Stimulated activated CD4-positive, alpha-beta T cell treated with anti-CD3 and anti-CD28 coated beads, TNF-alpha, amount 100 ng/mL, for 4 hours (primary cell): ENCODE measurements at places on chromosomes 7 and 10.

DNA sequence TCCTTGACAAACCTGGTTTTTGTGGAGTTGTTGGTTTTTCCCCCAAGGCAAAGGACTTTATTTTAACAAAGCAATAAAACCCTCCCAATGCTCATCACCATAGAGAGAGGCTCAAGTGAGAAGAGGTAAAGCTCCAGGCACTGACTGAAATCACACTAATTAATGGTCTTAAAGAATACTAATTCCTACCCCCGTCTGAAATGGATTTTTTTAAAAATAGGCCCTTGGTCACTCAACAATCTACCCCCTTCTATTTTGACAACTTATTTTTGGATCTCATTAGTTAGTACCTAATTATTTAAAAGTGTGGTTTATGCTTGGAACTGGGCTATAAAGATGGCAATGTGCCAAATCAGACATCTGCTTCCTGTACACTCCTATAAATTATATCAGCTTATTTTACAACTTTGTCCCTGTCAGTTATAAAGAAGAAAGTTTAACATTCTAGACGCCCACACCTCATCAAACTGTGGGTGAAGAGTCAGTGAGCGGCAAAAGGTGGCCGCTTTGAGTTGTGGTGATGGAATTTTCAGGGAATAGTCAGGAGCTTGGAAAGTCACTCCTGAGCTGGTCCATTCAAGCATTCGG, 10.6 kb downstream of the GLI3 start:
- DNase-seq = no peak

DNA sequence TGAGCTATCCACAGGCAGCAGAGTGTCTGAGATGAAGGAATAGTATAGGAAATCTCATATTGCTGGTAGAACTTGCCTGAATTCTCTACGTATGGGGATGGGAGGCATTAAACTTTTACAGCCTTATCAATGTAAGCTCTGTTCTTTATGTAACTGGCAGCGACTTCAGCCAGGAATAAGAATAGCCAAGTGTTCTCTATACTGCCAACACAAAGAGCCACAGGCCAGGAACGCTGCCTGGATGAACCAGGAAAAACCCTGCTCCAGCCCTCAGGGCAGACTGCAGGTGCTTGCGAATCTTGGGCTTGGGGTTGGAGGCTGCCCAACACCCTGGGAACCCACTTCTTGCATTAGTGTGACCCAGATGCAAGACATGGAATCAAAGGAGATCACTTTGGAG, 6.1 kb upstream of the OLAH start:
- DNase-seq = no peak

DNA sequence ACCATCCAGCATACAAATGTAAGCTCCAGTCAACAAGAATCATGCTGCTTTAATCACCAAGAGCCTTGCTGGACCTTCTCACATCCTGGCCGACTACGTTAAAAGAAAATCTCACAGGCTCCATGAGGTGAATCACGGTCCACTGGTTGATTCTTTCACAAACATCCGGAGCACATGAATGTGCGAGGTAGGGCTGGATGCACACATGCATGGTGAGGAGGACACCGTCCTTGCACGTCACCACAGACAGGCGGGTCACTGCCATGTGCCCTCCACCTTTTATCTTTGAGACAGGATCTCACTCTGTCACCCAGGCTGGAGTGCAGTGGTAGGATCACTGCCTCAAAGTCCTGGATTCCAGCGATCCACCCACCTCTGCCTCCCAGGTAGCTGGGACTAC, 265.1 kb downstream of the PARD3 start:
- no peak for DNase-seq

- no peak for DNase-seq
Measured at GRCh38 chr10:117175215-117175900, 21.9 kb upstream of the KCNK18 start.

- DNase-seq = no peak
Measured at GRCh38 chr10:17873946-17874345, 64.8 kb downstream of the MRC1 start.

DNA sequence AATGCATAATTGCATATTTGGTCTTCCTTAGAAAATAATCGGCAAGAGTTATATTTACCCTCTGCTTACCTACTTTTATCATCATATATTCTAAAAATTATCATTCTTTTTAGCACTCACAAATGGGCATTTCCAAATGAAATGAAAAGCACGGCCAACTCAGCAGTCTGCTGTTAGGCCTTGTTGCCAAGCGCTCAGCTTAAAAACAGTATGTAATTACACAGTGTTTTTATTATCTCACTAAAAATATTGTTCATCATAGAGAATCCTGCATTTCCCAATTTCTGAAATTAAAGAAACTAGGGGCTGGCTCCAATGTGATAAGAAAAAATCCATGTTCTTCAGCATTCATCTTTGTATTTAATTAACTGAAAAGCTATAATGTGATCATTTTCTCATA, 391.7 kb upstream of the ADARB2 start:
- DNase-seq = no peak

DNA sequence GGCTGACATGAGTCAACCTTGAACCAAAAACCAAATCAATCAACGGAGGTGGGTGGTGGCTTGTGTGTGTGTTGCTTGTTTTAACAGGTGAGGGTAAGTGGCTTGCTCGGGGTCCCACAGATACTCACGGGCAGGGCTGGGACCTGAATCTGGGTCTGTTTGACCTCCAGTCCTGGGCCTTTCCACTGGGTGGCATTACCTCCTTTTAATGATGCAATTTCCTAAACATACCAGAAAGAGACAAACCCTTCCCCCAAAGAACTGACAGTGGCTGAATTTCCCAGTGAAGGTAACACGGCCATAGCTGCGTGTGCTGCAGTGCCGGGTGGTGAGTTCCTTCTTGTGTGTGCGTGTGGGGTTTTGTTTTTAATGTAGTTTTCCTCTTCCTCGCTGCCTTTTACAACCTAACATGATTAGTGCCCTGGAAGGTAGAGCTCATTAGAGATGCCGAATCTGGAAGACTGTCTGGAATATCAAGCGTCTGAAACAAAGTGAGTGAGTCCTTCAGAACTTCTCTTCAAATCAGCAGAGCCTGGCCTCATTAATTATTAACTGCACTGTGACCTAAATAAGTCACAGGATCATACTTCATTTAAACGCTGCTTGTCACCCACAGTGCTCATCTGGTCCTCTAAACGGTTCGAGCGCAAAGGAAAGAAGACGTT, 166.1 kb upstream of the TCERG1L start:
- no peak for DNase-seq

DNA sequence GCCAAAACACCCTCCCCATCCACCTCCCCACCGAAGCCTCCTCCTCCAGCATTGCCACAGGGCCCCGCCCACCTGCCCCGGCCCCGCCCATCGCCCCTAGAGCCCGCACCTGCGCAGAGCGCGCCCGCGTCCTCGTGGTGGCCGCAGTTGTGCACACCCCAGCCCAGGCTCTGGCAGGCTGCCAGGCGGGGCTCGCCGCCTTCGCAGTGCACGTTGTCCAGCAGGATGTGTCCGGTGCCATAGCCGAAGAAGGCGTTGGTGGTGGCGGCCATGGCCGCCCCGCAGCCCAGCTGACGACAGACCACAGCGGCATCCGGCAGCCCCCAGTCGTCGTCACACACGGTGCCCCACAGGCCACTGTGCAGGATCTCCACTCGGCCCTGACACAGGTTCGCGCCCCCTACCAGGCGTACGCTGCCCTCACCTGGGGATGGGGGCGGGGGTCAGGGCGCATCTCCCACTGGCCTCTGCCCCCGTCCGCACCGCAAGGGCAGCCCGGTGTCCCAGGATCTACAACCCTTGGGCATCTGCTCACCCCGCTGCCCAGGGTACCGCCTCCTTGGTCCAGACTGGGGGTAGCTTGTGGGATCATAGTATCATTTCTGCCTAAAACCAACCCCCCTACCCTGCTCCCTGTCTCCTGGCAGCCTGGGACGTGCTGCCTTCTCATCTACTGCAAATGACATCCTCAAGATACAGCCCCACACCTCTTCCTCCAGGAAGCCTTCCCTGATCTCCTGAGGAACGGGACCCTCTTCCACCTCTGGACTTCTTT, 11.9 kb downstream of the SSC4D start:
- DNase-seq = peak; percentile 84

DNA sequence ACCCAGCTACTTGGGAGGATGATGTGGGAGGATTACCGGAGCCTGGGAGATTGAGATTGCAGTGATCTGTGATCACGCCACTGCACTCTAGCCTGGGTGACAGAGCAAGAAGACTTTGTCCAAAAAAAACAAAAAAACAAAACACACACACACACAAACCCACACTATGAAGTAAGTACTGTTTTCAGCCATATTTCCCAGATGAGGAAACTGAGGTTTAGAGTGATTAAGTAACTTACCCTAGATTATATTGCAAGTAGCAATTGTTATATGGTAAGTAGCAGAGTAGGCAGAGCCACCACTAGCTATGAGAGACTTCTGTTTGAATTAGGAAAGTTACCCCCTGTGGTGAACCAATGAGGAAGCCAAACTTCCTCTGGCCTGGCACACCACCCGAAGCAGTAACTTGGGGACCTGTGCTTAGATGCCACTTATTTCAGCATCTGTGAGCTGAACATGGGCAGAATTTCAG, 61.9 kb downstream of the MCU start:
- DNase-seq = no peak

DNA sequence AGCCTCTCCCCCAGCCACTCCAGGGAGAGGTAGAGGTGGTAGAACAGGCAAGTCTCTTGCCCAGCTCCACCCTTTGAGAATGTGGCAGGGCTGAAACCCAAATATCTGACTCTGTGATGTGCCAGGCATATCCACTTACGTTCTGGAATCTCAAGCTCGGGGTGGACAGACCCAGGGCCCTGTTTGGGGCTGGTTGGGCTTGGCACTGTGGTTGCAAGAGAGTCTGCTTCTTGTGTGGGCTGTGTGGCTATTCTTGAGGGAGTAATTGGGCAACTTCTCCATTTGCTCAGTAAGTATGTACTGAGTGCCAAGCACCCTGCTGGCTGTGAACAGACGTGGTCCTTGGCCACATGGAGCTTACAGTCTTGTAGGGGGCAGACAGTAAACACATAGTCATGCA, 4.7 kb downstream of the UBTD1 start:
- DNase-seq = no peak

- no peak for DNase-seq
Measured at GRCh38 chr7:20233362-20233761, 16.2 kb upstream of the MACC1 start.

GRCh38 chr7:69749994-69750393, 151.7 kb downstream of the AUTS2 start:
- DNase-seq = no peak

GRCh38 chr10:88702848-88703597, 3.0 kb upstream of the LIPK start:
- no peak for DNase-seq

- no peak for DNase-seq
Measured at GRCh38 chr10:124299696-124300095, 119.0 kb downstream of the OAT start.

GRCh38 chr7:156460858-156461627, 179.5 kb upstream of the RNF32 start:
- DNase-seq = no peak

GRCh38 chr7:105250239-105250638, 138.5 kb downstream of the SRPK2 start:
- no peak for DNase-seq

DNA sequence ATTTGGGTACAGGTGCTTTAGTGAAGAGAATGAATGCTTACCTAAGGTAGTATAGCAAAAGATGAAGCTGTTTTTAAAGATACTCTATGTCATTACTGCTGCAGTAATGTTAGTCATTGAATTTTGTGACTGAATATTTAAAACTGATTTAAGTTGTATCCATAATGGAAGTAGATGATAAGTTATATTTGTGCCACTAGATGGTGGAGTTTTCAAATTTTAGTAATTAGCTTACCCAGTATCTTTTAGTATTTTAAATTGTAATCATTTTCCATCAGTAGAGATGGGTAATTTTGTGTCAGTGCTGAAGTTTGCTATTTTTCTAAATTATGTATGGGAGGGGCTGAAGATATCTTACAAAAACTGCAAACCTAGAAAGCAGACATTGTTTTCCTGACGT, 25.2 kb downstream of the HBP1 start:
- DNase-seq = no peak

GRCh38 chr10:61634746-61635145, 28.0 kb upstream of the CABCOCO1 start:
- DNase-seq = no peak

DNA sequence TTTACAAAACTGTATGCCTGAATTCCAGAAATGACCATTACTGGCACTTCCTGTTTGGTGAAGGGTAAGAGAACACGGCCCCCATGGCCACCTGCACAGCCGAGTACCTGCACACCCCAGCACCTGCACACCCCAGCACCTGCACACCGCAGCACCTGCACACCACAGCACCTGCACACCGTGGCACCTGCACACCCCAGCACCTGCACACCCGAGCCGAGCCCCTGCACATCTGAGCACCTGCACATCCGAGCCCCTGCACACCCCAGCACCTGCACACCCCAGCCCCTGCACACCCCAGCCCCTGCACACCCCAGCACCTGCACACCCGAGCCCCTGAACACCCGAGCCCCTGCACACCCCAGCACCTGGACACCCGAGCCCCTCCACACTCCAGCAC, 243.5 kb downstream of the DNAJB6 start:
- DNase-seq = no peak

GRCh38 chr7:140316165-140316661, 82.1 kb downstream of the SLC37A3 start:
- no peak for DNase-seq

- DNase-seq = no peak
Measured at GRCh38 chr7:41060796-41061195, 642.1 kb downstream of the INHBA start.

- no peak for DNase-seq
Measured at GRCh38 chr7:23938937-23939552, 229.0 kb downstream of the STK31 start.

DNA sequence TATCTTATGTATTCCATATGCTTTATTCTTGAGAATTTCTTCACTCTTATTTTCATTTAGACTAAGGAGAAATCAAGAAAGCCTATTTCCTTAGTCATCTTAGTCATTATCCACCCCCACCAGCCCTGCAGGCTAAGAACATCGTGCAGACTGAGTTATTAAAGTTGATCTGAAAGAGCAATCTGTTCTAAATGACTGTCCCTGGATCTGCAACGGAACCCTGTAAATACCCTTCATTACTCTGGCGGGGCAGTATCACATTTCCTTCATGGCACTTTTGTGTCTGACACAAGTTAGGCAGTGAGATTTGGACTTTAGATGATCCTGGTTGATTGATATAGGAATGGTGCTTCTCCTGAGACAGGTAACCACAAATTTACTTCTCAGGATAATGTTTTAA, 3.5 kb upstream of the MYPN start:
- DNase-seq = no peak

- no peak for DNase-seq
Measured at GRCh38 chr10:13053794-13054462, 46.0 kb upstream of the OPTN start.

DNA sequence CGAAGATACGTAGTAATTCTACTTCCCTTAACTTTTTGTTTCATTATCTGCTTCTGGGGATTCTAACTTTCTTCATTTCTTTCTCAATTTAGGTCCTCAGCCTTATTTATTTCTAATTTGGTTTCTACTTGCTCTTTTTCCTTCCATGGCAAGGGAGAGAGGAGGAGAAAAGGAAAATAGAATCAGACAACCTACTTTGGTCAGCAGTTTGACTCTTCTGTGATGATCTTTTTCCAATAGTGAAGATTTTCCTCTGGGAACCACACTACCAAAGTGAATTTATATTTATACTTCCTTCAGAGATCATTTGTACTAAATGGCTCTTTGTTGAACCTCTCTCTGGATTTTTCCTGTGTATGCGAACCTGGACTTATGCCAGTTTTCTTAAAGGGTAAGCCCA, 90.2 kb downstream of the TMEM26 start:
- no peak for DNase-seq

- no peak for DNase-seq
Measured at GRCh38 chr7:80671744-80672143, 33.3 kb downstream of the CD36 start.
